ENCODE measurements at places on chromosomes 16 and 17.
A peak's percentile ranks its signal among the peaks of the same experiment; 100 is the strongest.

DNA sequence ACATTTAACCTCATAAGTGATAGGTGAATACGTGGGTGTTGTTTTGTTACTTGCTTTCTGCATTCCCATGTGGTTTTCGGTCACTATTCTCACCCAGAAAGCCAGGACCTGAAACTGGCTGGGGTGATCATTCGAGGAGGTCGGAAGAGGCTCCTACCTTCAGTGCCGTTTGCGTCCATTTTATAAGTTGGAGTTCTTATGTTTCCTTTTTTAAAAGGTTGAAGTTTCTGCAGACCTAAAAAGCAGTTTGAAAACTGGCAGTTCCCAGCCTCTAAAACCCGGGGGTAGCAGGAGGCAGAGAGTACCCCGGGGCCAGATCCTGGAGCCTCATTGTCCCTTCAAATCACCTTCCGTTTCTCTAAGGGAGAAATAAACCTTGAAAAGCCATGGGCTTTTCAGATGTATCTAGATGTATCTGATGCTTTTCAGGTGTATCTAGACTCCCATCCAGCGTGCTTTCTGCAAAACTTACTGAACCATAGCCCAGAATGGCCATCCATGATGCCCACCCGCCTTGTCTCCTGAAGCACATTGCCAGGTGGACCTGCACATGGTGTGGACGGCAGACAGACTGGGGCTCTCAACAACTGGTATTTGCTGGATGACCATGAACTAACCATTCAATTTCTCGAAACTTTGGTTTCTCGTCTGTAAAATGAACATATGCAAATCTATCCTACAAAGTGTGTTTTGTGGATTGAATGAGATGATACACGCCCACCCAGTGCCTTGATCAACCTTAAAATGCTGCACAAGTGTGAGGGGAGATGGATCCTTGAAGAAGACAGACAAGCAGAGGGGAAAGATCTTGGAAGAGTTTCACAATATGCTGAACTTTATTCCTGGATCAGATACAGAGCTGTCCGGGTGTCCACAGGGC is 1.3 kb downstream of the NLRC5 start:
- DNase-seq: no peak

DNA sequence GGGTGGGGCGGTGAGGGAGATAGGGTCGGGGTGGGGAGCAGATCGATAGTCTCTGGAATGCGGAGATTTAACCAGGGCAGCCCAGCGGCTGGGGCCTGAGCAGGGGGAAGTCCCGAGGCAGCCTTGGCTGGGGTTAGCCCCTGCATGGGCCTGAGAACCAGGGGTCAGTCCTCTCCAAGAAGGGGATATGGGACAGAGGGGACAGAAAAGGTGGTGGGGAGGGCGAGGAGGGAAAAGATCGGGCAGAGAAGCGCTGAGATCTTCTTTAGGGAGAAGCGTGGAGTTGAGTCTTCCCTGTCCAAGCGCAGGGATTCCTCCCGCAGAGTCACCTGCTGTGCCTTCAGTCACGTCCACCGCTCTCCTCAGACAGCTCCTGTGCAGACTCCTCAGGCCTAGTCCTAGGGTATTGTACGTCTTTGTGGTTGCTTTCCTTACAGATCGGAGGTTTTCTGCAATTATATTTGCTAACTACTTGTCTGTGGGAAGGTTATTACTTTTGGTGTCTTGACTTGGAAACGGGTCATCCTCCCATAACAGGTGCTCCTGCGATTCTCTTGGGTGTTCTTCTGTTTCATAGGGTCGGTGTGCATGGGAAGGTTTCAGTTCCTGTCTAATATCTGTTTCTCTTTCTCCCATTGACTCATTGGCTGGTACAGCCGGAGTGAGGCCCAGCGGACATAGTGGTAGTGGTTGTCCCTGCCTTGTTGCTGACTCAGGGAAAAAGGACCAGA is 952 bp downstream of the CD300A start:
- DNase-seq: peak; percentile 47

GRCh38 chr16:11349599-11350276 is 4.5 kb downstream of the RMI2 start:
- DNase-seq: no peak

DNA sequence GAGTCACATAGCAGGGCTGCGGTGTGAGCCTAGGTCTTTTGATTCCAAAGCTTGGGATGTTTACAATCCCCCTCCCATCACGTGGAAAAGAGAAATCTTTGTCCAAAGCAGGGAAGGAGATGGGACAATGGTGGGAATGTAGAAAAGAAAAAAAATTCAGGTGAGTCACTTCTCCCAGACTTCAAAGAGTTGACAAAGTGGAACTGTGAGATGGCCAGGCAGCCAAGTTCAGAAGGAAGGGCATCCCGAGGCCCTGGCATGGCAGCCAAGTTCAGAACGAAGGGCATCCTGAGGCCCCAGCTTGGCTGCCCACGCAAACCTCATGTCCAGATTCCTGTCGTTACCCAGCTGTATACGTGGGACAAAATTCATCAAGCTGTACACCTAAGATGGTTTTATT is 47.5 kb downstream of the FOXL1 start:
- DNase-seq: no peak

DNA sequence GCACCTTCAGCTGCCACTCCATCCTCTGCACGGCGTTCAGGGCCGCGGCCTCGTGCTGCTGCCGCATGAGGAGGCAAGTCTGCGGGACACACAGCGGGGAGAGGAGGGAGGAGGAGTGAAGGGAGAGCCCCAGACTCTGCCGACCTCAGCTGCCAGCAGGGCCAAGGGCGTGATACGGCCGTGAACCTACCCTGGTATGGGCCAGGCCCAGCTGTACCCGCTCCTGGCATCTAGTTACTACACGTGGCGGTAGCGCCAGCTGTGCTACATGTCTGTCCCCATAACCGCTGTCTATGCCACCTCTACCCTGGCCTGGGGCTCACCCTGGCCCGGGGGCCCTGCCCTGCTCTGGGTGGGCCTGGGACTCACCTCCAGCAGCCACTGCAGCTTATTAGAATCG is 51.1 kb downstream of the ZNF778 start:
- no peak for DNase-seq

- no peak for DNase-seq
Observed at GRCh38 chr16:46728806-46729205, 19.3 kb downstream of the MYLK3 start.

DNA sequence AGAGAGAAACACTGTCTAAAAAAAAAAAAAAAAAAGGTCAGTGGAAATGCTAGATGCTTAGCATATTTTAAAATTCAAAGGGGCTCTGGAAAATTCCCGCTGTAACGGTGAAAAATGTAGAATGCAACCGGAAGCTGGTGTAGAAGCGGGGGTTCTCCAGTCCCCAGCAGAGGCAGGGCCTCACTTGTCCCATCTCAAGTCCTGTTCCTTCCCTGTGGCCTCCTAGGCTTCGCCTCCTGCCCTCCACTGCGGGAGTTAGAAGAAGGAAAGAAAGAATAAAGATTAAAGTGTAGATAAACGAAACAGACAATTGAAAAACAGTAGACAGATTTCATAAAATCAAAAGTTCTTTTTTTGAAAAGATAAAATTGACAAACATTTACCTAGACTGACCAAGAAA is 14.8 kb upstream of the ZNF287 start:
- DNase-seq: no peak

- no peak for DNase-seq
Observed at GRCh38 chr16:50862818-50863643, 121.1 kb downstream of the CYLD start.

GRCh38 chr17:42340691-42341127 is 47.5 kb downstream of the STAT3 start:
- DNase-seq: no peak

GRCh38 chr16:59154295-59154694 is 420.2 kb upstream of the GOT2 start:
- DNase-seq: no peak

Measured in CD4-positive, alpha-beta T cell treated with Interleukin-4 for 1 hour (primary cell).